ELR (cell line): ENCODE measurements at places on chromosomes 2 and 18.

DNA sequence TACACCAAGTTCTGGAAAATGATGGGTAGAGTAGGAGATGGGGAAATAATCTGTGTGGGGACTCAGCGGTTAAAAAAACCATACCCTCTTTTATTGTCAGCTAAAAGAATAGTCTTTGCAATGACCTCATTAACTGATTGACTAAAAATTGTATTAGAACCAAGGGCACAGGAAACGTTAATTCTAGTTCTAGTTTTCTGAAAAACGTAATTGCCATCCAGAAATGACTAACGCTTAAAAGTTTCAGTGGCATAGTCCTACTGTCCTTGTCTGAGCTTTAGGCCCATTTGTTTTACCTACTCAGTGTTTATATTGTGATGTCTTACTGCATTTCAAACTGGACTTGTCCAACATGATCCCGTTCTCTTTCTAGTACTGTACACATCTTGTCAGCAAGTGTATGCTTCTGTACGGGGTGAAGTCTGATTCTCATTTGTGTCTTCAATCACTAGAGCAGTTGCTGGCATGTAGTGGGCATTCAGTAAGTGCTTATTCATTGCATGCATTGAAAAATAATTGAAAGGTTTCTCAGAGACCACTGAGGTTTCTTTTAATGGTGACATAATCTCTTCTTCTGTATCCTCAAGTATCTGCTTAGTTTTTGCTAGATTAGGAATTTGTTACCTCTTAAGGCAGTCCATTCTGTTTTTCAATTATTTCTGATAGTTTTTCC lies 81.5 kb downstream of the ZNF407 start:
- no peak for DNase-seq

- DNase-seq = no peak
These were observed 167.1 kb upstream of the FOSL2 start for GRCh38 chr2:28225473-28226080.

DNA sequence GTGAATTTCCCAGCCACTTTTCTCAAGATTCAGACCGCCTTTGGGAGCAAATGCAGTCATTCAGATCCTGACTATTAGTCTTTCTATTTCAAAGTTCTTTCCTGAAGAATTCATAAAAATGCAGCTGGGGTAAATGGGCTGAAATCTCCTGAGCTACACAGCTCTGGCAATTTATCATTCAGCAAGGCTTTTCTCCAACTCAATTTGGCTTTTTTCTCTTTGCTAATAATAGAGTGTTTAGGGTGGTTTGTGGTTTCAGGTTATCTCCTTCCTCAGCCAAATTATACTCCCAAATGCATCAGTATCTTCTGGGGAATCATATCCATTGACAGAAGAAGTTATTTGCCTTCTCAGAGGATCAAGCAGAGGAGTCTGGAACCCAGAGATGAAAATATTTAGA lies 282.4 kb upstream of the SLC14A2 start:
- no peak for DNase-seq

DNA sequence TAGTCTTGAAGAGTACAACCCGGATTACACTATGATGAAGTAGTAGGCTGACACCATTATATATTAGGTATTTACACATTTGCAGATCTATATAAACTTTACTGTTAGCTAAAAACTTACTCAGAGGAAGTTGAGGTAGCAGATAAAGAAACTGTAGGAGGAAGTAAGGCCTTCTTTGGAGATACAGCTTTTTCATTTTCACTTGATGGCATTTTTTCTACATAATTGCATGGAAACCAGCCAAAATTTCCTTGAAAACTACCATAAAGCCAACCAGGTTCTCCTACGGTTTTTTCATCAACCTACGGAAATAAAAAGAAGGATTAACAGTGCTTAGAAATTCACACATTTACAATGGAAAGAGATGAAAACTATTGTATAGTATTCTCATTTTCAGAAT lies 86.6 kb downstream of the FAM228A start:
- no peak for DNase-seq

- DNase-seq = no peak
These were observed at the start of gene SERPINB5 for GRCh38 chr18:63476668-63477067. SERPINB5 (plus strand) TSS chr18:63476958; CDS start chr18:63484429, 7,471 bp downstream.

DNA sequence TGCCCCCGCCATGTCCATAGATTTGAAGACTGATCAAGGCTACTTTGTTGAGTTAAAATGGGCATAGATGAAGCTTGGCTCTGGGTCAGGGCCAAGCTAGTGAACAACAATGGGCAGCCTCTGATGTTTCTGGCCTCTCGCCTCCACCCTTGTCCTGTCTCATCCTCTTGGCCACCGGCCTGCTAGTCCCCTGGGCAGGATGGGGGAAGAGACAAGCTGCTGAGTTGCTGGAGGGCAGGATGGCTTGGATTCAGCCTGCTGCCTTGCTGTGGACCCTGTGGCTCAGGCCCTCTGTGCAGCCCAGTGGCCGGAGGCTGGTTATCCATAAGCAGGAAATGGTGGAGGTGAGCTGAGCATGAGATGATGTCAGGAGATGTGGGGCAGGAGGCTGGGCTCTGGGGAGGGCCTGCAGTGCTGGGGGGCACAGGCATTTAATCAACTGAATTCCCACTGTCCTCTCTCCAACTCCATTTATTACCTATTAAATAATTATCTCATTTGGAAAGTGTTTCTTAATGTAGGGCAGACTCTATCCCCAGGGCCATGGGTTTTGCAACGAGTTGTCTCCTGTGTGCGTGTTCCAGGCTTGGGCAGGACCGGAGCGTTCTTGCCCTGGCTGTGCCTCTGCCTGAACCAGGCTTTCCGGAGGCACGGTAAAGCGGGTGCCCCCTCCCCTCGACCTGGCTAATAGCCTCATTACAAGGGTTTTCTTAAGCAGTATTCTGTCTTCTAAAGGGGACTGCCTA lies 122.9 kb downstream of the GLI2 start:
- DNase-seq = no peak

DNA sequence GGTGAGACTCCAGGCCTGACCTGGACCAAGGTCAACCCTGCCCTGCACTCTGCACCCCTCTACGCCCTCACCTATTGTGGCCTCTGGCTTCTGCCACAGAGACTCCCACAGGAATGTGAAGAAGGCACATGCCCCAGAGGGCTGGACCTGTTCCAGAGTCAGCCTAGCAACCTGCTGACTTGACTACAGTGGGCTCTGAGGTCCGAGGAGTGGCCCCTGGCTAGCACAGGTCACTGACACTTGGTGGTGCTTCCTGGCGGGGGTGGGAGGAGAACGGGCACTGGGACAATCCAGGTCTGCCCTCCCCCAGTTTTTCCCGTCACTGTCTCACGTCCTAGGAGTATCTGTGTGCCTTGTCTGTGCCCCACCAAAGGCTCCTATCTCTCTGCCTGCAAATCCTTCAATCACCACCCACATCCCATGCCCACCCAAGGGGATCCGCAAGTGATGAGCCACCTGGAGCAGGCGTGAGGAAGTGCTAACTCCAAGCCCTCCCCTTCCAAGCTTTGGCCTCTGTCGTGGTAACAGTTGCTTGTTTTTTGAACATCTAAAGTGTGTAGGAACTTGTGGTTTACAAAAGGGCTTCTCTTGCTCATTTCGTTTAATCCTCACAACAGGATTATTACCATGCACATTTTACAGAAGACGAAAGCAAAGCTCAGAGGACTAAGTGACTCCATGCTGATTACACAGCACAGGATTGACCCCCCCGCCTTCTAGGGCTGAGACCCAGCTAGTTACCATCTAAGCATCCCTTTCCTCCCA lies 86.2 kb downstream of the MCFD2 start:
- no peak for DNase-seq

DNA sequence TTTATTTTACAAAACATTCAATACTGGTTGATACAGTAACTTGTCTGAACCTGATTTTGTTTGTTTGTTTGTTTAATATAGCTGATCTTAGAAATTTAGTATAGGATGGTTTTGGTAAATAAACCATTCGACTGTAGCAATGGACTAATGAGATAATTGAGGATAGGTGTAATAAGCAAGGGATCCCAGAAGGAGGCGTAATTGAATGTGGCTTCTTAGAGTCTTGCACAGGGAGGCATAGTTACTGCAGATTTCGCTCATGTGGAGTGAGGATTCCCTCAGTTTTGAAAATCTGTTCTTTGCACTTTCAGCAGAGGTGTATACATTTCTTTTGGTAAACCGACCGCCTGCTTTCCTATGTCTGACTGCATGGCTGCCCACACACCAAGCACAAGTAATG lies 709.6 kb downstream of the SOCS6 start:
- no peak for DNase-seq

DNA sequence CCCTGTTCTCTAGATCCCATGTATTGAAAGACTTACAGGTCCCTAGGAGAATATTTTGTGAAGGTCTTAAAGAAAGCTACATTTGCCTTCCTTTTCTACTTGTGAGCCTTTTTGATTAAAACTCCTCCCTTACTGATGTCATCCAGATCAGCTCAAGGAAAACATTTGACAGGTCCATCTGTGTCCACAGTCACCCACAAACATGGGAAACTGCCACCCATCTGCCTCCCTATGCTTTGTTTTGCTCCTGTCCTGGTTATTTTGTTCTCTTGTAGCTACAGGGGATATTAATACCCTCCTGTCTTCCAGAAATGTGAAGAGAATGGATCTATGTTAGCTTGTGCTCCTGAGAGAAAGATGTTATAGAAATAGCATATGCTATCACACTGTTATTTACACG lies 203.6 kb upstream of the GALNT5 start:
- no peak for DNase-seq

- DNase-seq = no peak
These were observed 845 bp downstream of the CFAP210 start for GRCh38 chr2:169693360-169693759.

- DNase-seq = peak; percentile 54
These were observed 79.4 kb downstream of the TMEM182 start for GRCh38 chr2:102841107-102841840.

DNA sequence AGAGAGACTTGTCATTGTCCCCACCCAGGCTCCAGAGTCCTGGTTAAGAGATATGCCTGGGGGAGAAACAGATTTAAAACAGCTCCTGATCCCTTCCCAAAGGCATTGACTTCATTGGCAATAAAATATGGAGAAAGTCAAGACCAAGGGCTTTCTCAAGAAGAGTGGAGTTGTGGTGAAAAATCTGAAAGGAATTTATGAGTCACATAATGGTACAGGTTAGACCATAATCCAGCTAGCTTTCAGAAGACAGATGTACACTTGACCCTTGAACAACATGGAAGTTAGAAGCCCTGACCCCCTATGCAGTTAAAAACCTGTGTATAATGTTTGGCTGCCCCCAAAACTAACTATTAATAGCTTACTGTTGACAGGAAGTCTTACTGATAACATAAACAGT lies 599.1 kb upstream of the SOX11 start:
- DNase-seq = no peak

DNA sequence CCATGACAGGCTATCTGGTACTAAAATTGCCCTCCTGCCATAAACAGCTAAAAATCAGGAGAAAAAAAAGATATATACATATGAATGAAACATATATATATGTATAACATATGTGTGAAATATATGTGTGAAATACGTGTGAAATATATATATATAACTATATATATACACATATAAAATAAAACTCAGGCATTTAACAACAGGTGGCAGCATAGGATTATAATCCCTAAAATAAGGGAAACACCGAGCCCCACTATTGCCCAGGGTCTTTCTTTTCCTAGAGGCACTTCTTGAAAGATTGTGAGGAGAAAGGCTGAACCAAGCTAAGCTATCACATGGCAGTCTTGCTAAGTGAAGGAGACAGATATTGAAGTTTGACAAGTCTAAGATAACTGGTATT lies 65.9 kb upstream of the CYTIP start:
- DNase-seq = no peak

GRCh38 chr2:218369330-218369729 lies 12.7 kb downstream of the CATIP start:
- no peak for DNase-seq

GRCh38 chr2:137969418-137969765 lies 5.1 kb downstream of the HNMT start:
- DNase-seq = peak; percentile 58

DNA sequence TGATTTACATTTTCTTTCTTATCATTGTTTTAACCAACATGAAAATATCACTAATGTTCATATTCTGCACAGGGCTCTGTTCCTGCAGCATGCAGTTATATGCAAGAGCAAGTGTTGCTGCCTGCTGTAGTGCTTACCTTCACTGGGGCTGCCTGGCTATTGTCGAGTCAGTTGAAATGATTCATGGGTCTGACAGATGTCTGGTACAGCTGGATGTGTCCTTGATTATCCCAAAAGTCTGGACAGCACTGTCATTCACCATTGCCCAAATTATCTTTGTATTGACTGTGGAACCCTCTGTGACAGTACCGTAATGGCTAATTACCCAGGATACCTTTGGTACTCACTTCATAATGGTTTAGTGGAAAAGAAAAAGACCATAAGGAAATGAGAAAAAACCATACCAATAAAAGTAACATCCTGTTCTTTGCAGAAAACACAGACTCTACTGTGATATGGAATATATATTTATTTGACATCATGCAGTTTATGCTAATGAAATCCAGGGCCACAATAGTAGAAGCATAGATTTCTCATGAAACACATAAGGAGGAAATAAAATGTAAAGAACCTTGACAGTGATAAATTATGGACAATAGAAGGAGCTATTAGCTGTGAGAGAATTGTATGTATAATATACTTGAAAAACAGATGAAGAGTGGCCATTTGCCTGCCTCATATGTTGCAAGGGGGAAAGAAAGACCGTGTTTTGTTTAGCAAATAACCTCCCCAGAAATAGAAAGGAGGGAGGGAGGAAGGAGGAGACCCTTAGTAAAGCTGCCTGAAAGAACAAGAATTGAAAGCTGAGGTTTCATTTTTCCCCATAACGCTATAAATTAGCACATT lies 249.8 kb upstream of the ATP5MC3 start:
- no peak for DNase-seq

DNA sequence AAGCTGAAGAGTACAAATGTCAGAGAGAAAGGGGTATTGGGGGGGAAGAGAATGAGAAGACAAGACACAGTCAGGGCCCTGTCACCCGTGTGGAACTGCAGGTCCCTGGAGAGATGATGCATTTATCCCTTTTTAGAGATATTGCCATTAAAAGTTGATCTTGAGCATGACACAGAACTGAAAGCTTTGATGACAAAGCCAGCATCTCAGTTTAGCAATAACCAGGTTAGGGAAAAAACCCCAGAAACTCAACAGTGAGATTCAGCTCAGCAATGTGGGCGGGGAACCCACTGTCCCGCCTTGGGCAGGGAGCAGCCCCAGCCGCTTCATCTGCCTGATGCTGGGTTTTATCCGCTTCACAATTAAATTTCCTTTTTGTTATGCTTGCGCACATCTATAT lies 181.1 kb downstream of the NEDD4L start:
- DNase-seq = peak; percentile 58

GRCh38 chr18:63365876-63366212 lies 1.2 kb downstream of the KDSR start:
- DNase-seq = peak; percentile 42

GRCh38 chr2:74880054-74880728 lies 46.3 kb downstream of the HK2 start:
- DNase-seq = no peak
